ENCODE measurements at places on chromosomes 6 and 20. TPM values are rescaled to one million over a fixed set of nuclear protein-coding genes. Genes with fewer than 3 reads are reported as not detected.

The HDAC2 gene
- 62.2 TPM for total RNA-seq

The COL20A1 gene
- total RNA-seq = not detected

DNA sequence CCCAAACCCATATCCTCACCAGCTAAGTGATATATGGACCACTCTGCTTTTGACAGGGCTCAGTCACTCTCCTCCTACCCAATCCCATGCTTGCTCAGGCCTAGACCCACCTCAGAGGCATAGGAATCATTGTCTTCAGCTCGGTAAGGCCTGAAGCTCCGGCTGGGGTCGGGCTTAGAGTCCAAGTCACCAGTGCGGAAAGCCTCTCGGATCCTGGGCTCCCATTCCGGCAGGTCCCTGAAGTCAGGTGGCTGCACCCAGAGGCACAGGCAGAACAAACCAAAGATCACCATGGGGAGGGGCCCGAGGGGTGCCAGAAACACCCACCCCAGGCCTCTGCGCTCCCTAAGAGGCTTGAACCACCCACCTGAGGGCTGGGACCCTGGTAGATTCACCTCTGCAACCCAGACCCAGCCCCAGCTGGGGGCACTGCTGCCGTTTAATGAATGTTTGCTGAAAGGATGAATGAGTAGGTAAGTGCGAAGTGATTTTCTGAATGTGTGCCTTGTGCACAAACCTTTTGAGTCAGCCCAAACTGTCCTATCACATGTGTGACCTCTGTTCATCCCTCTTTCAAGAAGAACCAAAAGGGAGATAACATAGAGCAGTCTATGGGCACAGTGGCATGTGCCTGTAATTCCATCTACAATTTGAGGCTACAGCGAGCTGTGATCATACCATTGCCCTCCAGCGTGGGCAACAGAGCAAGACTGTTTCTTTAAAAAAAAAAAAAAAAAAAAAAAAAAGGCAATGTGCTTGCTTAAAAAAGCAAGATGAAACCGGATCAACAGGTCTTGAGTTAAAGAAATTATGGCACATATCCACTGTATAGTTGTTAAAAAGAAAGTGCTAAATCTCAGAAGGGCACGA lies 39.3 kb upstream of the DSN1 start:
- no peaks in the 10 kb centered on the region for H3K4me1 ChIP-seq
- no peak for DNase-seq
- no peak overlapping the region for H3K27ac ChIP-seq
- H3K4me3 ChIP-seq = no peak overlapping the region
- H3K27me3 ChIP-seq = no peaks in the 10 kb centered on the region
- peaks cover 86% of the 10 kb centered on the region for H3K36me3 ChIP-seq

The PAK5 gene
- 0.35 TPM for total RNA-seq

The KCNK17 gene
- 3.7 TPM for total RNA-seq

DNA sequence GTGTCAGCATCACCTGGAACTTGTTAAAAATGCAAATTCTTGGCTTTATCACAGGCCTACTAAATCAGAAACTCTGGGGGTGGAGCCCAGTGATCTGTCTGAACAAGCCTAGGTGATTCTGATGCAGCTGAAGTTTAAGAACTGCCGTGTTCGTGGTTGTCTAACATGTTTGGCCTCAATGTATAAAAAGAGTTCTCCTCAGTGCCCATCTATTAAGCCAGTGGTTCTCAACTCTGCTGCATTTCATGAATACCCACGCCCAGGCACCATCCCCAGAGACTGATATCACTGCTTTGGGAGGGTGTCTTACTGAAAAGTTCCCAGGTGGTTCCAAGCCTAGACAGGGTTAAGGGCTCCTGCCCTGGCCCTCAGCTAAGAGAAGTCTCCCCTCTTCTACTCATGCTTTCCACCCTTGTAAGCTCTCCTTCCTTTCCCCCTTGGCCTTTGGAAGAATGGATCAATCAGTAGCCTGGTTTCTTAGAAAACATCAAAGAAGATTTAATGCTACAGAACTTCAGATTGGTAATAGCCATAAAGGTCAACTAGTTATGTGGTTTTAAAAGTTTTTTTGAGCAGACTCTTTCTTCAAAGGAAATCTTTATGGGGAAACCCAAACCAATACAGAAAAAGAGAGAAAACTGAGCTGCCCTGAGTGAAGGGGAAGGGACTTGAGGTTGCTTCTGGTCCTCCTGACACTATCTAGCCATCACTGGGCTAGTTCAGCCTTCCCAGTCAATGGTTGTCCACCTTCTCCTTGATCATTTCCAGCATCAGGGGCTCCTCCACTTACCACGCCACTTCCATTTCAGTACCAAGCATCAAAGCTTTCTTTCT lies 38.9 kb upstream of the TNFAIP3 start:
- H3K4me3 ChIP-seq = no peak overlapping the region
- H3K27me3 ChIP-seq = no peaks in the 10 kb centered on the region
- peaks cover 11% of the 10 kb centered on the region for H3K4me1 ChIP-seq

DNA sequence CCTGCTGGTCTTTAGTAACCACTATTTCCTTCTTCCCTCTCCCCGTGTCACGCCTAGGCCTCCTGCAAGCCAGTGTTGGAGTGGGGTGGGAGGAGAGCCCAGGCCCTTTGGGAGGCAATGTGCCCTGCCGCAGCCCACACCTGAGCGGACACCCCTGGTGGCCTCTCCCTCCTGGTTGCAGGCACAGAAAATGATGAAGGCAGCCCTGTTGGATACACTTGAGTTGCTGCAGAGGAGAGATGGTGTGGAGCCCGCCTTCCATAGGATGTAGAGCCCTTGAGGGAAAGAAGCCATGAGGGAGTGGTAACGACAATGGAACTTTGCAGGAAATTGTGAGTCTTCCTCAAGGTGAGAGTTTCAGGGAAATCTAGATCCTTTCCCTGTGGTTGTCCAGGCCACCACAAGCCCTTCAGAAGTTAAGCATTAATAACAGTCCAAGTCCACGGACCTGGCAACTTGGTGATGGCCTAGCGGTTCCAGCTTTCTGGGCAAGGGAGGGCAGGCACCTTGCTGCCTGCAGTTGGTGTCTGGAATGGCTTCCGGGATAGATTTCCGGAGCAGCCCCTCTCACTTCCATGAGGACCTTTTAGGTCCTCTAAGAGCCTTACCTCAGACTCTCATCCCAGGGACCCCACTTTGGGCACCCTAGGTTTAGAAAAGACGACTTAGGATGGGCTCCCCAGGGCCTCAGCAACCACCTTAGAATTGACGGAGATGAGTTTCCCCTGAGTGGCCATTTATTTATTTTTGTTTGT lies 67.3 kb upstream of the NXT1 start:
- H3K27me3 ChIP-seq = peaks cover 6% of the 10 kb centered on the region
- no peak for DNase-seq
- H3K4me3 ChIP-seq = no peak overlapping the region
- H3K27ac ChIP-seq = no peak overlapping the region

- H3K27me3 ChIP-seq = no peaks in the 10 kb centered on the region
- H3K27ac ChIP-seq = no peak overlapping the region
- no peak for DNase-seq
- no peak overlapping the region for H3K4me3 ChIP-seq
- no peaks in the 10 kb centered on the region for H3K4me1 ChIP-seq
- H3K36me3 ChIP-seq = peaks cover 40% of the 10 kb centered on the region
These were observed 18.5 kb downstream of the OR2H2 start for GRCh38 chr6:29603456-29603855.

- H3K27me3 ChIP-seq = no peaks in the 10 kb centered on the region
- H3K36me3 ChIP-seq = no peaks in the 10 kb centered on the region
- H3K27ac ChIP-seq = no peak overlapping the region
- H3K4me3 ChIP-seq = no peak overlapping the region
- no peaks in the 10 kb centered on the region for H3K4me1 ChIP-seq
These were observed 161.8 kb upstream of the RIMS1 start for GRCh38 chr6:71724456-71725125.

GRCh38 chr6:37818536-37819176 lies 871 bp upstream of the ZFAND3 start:
- no peaks in the 10 kb centered on the region for H3K36me3 ChIP-seq
- DNase-seq = peak; percentile 98
- H3K4me1 ChIP-seq = peaks cover 38% of the 10 kb centered on the region

DNA sequence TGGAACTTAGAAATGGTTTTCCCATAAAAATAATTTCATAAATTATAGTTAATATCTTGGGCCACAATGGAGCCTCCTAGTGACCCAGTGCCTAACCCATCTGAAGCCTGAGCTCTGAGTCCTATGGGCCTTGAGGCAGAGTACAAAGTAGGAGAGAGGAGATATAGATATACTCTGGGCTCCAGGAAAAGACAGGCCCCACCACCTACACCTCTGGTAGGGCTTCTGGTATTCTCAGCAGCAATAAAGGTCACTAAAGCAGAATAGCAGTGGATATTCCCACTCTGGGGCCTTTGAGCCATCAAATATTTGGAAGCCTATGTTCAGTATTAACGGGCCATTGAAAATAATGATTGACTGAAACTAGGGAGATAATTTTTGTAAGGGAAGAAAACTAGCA lies 24.1 kb downstream of the CYP39A1 start:
- H3K4me1 ChIP-seq = no peaks in the 10 kb centered on the region
- no peaks in the 10 kb centered on the region for H3K36me3 ChIP-seq
- no peaks in the 10 kb centered on the region for H3K27me3 ChIP-seq
- no peak overlapping the region for H3K4me3 ChIP-seq
